ENCODE measurements at places on chromosomes 16 and 17.

- no peak for DNase-seq
Measured at GRCh38 chr16:12786081-12786480, 17.6 kb downstream of the CPPED1 start.

GRCh38 chr17:78888941-78889518 is 14.0 kb downstream of the CEP295NL start:
- DNase-seq: no peak

DNA sequence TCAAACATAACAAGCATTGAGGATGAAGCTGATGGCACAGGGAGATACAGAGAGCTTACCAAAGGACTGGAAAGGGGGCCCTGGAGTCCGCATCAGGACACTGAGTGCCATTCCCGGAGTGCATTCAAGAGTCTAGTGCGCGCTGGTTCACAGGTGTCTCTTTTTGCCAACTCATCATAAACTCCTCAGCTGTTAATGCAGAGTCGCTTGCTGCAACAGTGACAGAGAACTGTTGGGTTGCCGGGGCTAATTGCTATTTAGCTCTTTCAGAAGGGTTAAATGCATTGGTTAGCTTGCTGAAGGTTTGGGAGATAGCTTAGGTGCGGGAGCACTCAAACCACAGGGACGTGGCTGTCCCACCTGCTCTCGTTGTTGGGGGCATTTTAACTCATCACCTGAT is 1091.6 kb upstream of the EEF2KMT start:
- no peak for DNase-seq

DNA sequence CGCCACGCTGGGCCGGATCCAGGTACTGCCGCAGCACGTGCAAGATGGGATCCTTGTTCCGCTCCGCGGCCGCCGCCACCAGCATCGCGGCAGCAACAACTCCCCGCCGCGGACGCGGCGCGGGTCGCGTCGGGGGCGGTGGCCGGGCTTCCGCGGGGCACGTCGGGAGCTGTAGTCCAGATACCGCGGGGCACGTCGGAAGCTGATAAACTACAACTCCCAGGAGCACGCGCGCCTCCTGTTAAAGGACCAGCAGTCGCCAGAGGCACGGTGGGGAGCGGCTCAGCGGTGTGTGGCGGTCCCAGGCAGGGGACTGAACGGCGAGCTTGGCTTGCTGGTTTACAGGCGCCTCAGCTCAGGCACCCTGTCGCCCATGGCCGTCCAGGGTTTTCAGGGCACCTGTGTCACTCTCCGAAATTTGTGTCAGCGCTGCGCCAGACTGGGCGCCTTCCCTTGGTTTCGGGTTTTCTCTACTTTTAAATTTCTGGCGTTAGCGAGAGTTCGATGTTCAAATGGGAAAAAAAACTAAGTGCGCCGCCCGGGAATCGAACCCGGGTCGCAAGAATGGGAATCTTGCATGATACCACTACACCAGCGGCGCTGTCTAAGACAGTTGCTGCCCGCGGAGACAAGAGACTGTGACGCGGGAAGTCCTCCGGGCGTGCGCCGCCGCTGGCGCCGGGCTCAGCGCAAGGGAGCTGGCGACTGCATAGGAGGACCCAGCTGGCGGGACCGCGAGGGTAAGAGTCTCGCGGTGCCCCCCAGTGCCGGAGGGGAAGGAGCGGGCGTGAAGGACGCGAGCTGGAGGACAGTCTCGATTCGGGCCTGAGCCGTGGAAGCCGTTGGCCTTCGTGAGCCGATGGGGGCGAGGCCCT is at the start of gene METTL26:
METTL26 (minus strand) TSS at position 100 of the 875 bp plus-strand sequence; CDS start at position 85, 15 bp downstream.
- peak; percentile 91 for DNase-seq
